Occipital lobe (tissue), 3 donors: ENCODE measurements at places on chromosomes 1 and 21. TPM values are rescaled to one million over a fixed set of nuclear protein-coding genes. Genes with fewer than 3 reads are reported as not detected.

Gene PADI4
- total RNA-seq, result not detected

Gene AADACL4
- total RNA-seq, result not detected

Gene PAPPA2
- total RNA-seq, result 13.1 TPM

Gene KCNA2
- total RNA-seq, result 7.0 TPM

Gene FCRL6
- total RNA-seq, result not detected

Gene OR2G6
- not detected for total RNA-seq

Gene ATP1A2
- total RNA-seq, result 47.1 TPM

Gene NLRP3
- 1.4 TPM for total RNA-seq

Gene CNKSR1
- total RNA-seq, result 3.1 TPM

Gene LCE2C
- total RNA-seq, result not detected

Gene AMPD1
- not detected for total RNA-seq

Gene OR6N1
- not detected for total RNA-seq

Gene SLC44A3
- 2.2 TPM for total RNA-seq

Gene DMRTA2
- 5.8 TPM for total RNA-seq

Gene PRDX6
- 38.4 TPM for total RNA-seq

Gene C1orf105
- not detected for total RNA-seq

Gene SFN
- not detected for total RNA-seq

Gene SELP
- 0.16 TPM for total RNA-seq

Gene BARHL2
- total RNA-seq, result not detected

Gene PDZK1IP1
- total RNA-seq, result not detected

Gene UMODL1
- not detected for total RNA-seq

Gene S100A3
- total RNA-seq, result not detected

Gene FNDC5
- 17.0 TPM for total RNA-seq

Gene TACSTD2
- 0.16 TPM for total RNA-seq

Gene IVL
- not detected for total RNA-seq

Gene PALMD
- total RNA-seq, result 30.4 TPM

Gene CD247
- 2.3 TPM for total RNA-seq

Gene RXRG
- 0.31 TPM for total RNA-seq

Gene IFNLR1
- total RNA-seq, result 0.16 TPM

Gene CD1B
- not detected for total RNA-seq
